GM19239 (cell line): ENCODE measurements at places on chromosomes 16 and 17.

DNA sequence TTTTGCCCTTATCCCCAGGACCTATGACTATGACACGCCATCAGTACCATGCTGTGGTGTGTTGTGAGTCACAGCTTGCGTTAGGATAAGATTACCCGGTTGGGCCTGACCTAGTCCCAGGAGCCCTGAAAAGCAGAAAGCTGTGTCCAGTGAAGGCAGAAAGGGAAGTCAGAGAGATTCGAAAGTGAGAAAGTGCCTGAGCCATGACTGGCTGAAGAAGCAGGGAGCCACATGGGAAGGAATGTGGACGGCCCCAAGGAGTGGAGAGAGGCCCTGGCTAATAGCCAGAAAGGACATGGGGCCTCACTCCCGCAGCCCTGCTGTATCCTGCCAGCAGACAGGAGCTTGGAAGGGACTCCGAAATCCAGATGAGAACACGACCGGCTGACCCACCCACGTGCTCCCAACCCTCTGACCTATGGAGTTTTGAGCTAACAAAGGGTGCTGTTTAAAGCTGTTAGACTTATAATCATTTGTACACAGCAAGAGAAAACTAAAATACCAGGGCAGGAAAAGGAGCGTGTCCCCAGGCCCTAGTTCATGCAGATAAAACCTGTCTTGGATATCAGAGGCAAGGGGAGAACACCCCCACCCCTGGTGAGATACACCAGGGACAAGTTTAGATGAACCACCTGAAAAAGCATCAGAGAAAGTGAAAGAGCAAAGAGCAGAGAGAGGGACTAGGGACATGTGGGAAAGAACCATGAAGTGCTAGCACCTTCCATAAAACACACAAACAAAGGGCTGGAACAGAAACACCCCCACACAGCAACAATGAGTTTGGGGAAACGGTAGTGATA lies 115.3 kb downstream of the SLC39A11 start:
- no peak for DNase-seq

GRCh38 chr16:8583732-8584131 lies 6.6 kb downstream of the TMEM114 start:
- DNase-seq: no peak

- DNase-seq: no peak
Observed at GRCh38 chr17:33949100-33949499, 306.0 kb upstream of the CCL2 start.

GRCh38 chr16:3060339-3061127 lies 4.9 kb upstream of the IL32 start:
- no peak for DNase-seq

DNA sequence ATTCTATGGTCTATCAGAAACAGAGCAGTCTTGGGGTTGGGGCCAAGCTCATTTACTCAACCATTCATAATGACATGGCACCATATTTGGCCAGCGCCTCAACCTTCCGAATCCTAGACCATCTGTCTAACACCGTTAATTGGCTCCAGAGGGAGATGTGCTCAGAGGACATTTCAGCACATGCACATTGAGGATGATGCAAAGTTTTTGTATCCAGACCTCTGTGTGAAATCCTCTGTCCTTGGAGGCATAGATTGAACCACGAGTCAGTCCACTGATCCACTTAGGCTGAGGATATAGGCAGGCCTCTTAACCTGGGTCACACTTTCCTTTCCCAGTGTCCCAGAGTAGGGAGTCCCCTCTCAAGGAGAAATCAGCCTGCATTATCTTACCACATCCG lies 85.5 kb downstream of the SHISA6 start:
- no peak for DNase-seq

- DNase-seq: no peak
Observed at GRCh38 chr17:73545109-73546032, 98.9 kb downstream of the SDK2 start.
